ENCODE measurements at places on chromosomes 1 and 21.

DNA sequence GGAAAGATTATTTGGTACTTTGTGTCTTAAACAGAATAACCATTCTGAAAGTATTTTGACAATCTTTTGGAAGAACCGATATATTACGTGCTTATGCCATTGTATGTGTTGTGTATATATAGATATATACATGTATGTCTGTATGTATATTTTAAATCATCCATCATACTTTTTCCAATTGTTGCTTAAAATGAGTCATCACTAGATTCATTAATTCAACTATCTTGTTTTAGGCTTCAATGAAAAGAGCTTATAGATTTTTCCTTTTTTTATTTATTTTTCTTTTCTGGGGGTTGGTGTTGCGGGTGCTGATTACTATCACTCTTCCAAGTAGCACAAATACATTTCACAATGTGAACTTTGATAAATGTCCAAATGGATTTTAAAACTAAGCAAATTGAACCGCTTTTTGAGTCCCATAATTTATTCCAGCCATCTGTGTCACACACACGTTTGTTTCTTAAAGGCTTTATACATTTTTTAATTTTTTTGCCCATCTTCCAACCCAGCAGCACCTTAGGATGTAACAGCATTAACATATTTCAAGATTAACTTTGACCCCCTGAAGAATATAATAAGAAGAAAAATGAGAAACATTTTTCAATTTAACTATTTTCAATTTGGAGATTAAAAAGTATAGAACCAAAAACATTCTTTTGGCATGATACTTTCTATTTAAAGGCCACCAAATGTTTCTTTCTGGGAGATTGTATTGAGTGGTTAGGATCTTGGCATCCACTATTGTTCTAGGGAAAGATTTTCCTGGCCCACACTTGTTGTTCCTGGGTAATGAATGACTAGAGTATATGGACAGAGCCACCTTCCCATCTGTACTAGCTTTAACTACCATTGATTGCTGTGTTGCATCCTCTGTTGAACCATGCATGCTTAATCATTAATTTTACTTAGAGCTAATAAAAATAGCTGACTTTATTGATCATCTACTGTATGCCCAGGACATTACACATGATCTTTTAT, 9.3 kb upstream of the DPYD start:
- H3K27ac ChIP-seq: no peak overlapping the region
- DNase-seq: no peak
- peaks cover 6% of the 10 kb centered on the region for H3K27me3 ChIP-seq
- no peak overlapping the region for H3K4me3 ChIP-seq

DNA sequence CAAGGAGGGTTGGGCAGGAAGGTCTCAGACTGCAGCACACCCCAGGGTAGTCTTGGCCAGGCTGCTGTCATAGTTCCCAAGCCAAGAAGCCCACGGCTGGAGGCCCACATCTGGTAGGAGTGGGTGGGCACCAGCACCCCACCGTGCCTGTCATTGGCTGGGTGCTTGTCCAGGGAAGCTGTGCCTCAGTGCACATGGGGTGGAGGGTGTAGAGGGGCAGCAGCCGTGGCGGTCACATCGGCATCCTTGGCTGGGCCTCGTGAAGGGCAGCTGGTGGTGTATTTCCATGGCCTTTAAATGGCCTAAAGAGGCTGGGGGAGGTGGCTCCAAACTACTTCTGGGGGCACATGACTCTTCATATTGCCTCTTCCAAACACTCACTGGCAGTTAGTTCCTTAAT, 119.6 kb upstream of the USP24 start:
- no peak overlapping the region for H3K27ac ChIP-seq
- no peak for DNase-seq
- H3K27me3 ChIP-seq: peaks cover 9% of the 10 kb centered on the region
- H3K4me3 ChIP-seq: no peak overlapping the region
- H3K4me1 ChIP-seq: peaks cover 7% of the 10 kb centered on the region

DNA sequence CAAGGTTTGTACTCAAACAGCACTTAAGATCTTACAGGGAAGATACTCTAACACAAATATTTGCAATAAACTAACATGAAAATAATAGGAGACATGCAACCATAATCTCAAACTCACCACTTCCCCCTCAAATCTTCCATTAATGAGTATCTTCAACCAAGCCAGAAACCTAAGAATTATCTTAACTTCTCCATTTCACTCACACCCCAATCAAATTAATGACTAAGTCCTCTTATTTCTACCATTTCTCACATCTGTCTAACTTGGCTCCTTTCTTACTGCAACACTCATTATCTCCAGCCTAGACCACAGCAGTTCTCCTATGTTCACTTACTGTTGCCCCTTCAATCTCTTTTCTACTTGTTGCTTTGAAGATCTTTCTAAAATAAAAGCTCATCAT, 10.4 kb downstream of the RBBP5 start:
- no peak overlapping the region for H3K27ac ChIP-seq
- no peaks in the 10 kb centered on the region for H3K4me1 ChIP-seq
- H3K4me3 ChIP-seq: no peak overlapping the region
- H3K36me3 ChIP-seq: peaks cover 30% of the 10 kb centered on the region

DNA sequence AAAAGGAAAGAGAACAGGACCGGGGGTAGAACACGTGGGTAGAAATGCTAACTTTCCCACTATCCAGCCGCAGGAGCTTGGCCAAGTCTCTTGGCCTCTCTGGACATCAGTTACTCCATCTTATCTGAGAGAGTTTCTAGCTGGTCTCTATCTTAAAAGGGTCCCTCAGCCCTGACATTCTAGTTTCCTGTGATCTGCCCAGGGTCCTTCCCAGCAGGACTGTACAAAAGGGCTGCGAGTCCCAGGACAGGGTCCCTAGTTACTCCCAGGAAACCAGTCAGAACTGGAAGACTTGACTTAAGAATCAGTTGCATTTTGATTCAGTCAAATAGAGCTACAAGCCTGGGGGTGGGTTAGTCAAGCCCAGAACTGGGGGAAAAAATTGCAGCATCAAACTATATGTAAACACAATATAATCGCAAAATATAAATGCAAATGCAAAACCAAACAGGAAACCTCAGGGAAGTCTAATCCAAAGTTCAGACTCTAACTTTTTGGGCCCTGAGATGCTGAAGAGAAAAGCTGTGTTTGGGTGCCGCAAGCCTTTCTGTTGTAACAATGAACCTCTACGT, 2.9 kb downstream of the ASAP3 start:
- peaks cover 65% of the 10 kb centered on the region for H3K4me1 ChIP-seq
- DNase-seq: no peak

DNA sequence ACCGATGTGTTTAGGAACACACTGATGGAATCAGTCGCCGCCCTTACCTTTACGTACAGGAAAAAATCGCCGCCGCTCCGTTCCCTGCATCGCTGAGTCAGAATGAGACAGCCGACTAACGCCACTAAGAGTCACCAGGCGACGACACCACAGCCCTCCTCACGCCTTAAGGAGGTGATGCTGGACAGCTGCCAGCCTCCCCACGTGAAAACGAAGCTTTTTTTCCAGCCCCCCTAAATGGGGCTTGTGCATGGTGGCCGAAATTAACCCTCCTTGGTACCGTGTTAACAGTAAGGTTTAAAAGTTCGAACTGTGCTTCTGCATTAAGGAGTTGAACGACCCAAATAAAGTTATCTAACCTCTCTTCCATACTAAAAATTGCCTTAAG, 511 bp downstream of the DNTTIP2 start:
- H3K4me3 ChIP-seq: peak overlapping the region; percentile 90
- DNase-seq: peak; percentile 42
- H3K27me3 ChIP-seq: no peaks in the 10 kb centered on the region
- peak overlapping the region; percentile 100 for H3K27ac ChIP-seq

- H3K4me3 ChIP-seq: no peak overlapping the region
- no peak overlapping the region for H3K27ac ChIP-seq
- no peaks in the 10 kb centered on the region for H3K36me3 ChIP-seq
- no peaks in the 10 kb centered on the region for H3K27me3 ChIP-seq
- DNase-seq: no peak
Observed at GRCh38 chr1:242764161-242764560, 239.7 kb upstream of the PLD5 start.

DNA sequence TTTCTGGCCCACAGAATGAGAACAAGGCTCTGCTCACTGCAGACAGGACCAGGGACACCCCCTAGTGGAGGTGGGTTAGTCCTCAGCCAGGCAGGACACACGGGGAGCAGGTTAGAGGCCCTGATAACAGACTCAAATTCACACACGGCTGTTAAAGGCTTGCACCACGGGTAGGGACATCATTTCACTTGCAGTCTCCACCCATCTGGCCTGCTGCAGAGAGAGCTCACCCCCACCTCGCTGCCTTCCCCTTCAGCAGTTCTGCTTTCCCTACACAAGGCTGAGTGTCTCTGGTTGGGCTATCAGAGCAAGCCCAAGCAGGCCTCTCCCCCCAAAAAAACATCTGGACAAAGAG, 20.6 kb downstream of the MEF2D start:
- H3K27ac ChIP-seq: no peak overlapping the region
- H3K4me1 ChIP-seq: peaks cover 15% of the 10 kb centered on the region
- no peak for DNase-seq
- H3K36me3 ChIP-seq: peaks cover 31% of the 10 kb centered on the region
- H3K27me3 ChIP-seq: peaks cover 14% of the 10 kb centered on the region

- no peak overlapping the region for H3K27ac ChIP-seq
- no peak overlapping the region for H3K4me3 ChIP-seq
- peaks cover 49% of the 10 kb centered on the region for H3K27me3 ChIP-seq
- no peak for DNase-seq
Observed at GRCh38 chr1:38690790-38691449, 168.7 kb downstream of the RRAGC start.

DNA sequence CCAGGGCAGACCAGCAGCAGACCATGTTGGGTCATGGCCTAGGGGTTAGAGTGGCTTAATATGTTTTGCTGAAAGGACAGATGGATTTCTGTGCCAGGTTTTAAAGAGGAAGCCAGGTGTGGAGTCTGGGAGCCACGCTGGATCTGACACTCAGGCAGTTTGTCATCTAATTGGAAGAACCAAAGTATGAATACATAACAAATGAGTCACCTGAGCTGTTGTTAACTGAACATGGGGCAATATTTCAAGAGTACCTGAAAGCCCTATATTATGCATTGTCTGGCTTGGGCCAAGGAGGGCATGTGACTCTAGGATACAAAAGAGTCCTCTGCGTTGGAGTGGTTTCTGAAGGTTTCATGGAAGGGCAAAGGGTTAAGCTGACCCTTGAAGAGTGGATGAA, 70.6 kb downstream of the LMO4 start:
- no peak overlapping the region for H3K4me3 ChIP-seq
- DNase-seq: no peak
- no peaks in the 10 kb centered on the region for H3K36me3 ChIP-seq
- H3K27ac ChIP-seq: no peak overlapping the region
- H3K4me1 ChIP-seq: peaks cover 16% of the 10 kb centered on the region
- H3K27me3 ChIP-seq: peaks cover 6% of the 10 kb centered on the region

GRCh38 chr1:184604152-184604900, 150.3 kb downstream of the EDEM3 start:
- peaks cover 6% of the 10 kb centered on the region for H3K4me1 ChIP-seq
- no peak for DNase-seq
- H3K27ac ChIP-seq: no peak overlapping the region
- no peaks in the 10 kb centered on the region for H3K27me3 ChIP-seq
- H3K36me3 ChIP-seq: no peaks in the 10 kb centered on the region

- peaks cover 9% of the 10 kb centered on the region for H3K4me1 ChIP-seq
- no peak overlapping the region for H3K4me3 ChIP-seq
- DNase-seq: no peak
- no peaks in the 10 kb centered on the region for H3K36me3 ChIP-seq
- peaks cover 15% of the 10 kb centered on the region for H3K27me3 ChIP-seq
Observed at GRCh38 chr21:45791562-45792418, 148.3 kb downstream of the PCBP3 start.

- H3K27ac ChIP-seq: no peak overlapping the region
- H3K4me1 ChIP-seq: no peaks in the 10 kb centered on the region
- DNase-seq: no peak
- H3K27me3 ChIP-seq: no peaks in the 10 kb centered on the region
- no peaks in the 10 kb centered on the region for H3K36me3 ChIP-seq
Observed at GRCh38 chr1:78348496-78349284, 142.1 kb upstream of the PTGFR start.

GRCh38 chr1:97870589-97870988, 50.2 kb downstream of the DPYD start:
- DNase-seq: no peak
- H3K4me1 ChIP-seq: no peaks in the 10 kb centered on the region
- no peak overlapping the region for H3K4me3 ChIP-seq
- no peaks in the 10 kb centered on the region for H3K36me3 ChIP-seq
- H3K27me3 ChIP-seq: no peaks in the 10 kb centered on the region

GRCh38 chr1:237411621-237412020, 369.6 kb downstream of the RYR2 start:
- no peak overlapping the region for H3K4me3 ChIP-seq
- no peaks in the 10 kb centered on the region for H3K36me3 ChIP-seq
- H3K4me1 ChIP-seq: no peaks in the 10 kb centered on the region
- H3K27ac ChIP-seq: no peak overlapping the region
- DNase-seq: no peak

GRCh38 chr1:189866606-189867005, 611.1 kb downstream of the BRINP3 start:
- no peak for DNase-seq
- no peaks in the 10 kb centered on the region for H3K36me3 ChIP-seq
- H3K27me3 ChIP-seq: no peaks in the 10 kb centered on the region
- H3K4me1 ChIP-seq: no peaks in the 10 kb centered on the region

GRCh38 chr1:209190591-209191261, 392.8 kb upstream of the CAMK1G start:
- H3K4me3 ChIP-seq: no peak overlapping the region
- no peak overlapping the region for H3K27ac ChIP-seq
- H3K27me3 ChIP-seq: peaks cover 3% of the 10 kb centered on the region
- peaks cover 10% of the 10 kb centered on the region for H3K4me1 ChIP-seq

DNA sequence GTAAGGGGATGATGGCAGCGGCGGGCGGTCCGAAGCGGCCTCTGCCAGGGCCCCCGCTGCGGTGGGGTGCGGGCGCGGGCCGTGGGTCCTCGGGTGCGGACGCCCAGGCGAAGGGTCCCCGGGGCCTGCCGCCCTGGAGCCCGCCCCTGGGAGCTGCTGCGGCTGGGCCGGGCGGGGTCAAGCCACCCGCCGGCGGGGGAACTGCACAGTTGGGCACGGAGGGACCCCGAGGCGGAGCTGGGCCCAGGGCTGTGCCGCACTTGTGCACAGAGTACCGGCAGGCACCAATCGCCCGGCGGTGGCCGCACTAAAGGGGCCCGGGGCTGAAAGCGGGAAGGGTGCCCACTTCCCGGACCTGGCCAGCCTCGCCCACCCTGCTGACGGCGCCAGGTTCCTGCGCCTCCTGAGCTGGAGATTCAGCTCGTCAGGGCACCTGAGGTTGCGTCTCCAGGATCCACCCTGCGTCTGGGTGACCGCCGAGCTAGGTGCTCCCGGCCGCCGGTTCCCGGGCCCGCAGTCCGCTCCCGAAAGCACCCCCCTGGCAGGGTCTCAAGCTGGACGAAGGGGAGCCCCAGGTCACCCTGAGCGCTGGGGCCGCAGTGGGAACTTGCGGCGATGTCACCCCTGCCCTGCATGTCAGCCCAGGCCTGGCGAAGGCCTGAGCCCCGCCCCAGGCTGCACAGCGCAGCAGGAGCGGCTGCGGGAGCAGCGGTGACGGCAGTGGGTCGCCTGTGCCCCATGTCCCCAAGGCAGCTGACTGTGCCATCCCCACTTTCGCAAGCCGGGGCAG, 56.7 kb upstream of the ETV3 start:
- no peak overlapping the region for H3K27ac ChIP-seq
- H3K27me3 ChIP-seq: peaks cover 9% of the 10 kb centered on the region
- peaks cover 11% of the 10 kb centered on the region for H3K4me1 ChIP-seq
- no peak overlapping the region for H3K4me3 ChIP-seq
- no peaks in the 10 kb centered on the region for H3K36me3 ChIP-seq
